ENCODE measurements at places on chromosomes 7 and 10.

- DNase-seq = no peak
These were observed 225.5 kb downstream of the DOCK4 start for GRCh38 chr7:111980725-111981124.

DNA sequence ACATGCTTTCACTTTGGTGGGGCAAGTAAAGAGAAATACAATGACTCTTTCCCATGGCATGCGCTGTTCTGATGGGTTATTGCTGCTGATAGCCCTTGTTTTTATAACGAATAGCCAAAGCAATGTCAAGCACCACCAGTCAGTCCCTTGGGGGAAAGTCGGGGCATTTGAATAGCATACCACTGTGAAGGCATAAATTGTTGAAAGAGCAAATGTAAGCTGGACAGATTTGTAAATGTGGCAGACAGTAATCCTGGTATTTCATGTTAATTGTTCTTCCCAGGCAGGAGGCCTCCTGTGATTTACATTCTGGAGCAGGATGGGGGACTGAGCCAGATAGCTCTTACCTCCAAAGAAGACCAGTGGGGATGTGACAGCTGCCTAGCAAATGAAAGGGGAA, 293.3 kb downstream of the ADRA2A start:
- DNase-seq = no peak

DNA sequence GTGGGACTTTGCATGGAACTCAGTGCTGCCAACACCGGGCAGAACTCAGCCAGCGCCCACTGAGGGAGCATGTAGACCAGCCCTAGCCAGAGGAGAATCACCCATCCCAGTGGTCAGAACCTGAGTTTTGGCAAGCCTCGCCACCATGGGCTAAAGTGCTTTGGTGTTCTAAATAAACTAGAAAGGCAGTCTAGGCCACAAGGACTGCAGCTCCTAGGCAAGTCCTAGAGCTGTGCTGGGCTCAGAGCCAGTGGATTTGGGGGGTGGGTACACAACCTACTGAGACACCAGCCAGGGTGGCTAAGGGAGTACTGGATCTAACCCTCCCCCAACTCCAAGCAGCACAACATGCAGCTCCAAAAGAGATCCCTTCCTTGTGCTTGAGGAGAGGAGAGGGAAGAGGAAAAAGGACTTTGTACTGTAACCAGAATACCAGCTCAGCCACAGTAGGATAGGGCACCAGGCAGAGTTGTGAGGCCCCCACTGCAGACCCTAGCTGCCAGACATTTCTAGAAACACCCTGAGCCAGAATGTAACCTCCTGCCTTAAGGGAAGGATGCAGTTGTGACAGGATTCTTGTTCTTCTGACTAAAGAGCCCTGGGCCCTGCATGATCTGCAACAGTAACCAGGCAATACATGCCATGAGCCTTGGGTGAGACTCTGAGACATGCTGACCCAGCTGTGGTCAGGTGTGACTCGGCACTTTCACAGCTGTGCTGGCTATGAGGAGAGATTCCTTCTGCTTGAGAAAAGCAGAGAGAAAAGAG, 24.4 kb downstream of the GSDME start:
- DNase-seq = no peak

GRCh38 chr10:35567951-35568350, 37.2 kb upstream of the GJD4 start:
- DNase-seq = no peak

- DNase-seq = no peak
These were observed 442.5 kb downstream of the SEMA3D start for GRCh38 chr7:84744385-84744784.

GRCh38 chr10:121710207-121710606, 112.0 kb upstream of the FGFR2 start:
- DNase-seq = no peak

GRCh38 chr10:62653254-62653653, 151.3 kb upstream of the ADO start:
- no peak for DNase-seq

- no peak for DNase-seq
These were observed 23.0 kb downstream of the EDRF1 start for GRCh38 chr10:125742465-125742864.

DNA sequence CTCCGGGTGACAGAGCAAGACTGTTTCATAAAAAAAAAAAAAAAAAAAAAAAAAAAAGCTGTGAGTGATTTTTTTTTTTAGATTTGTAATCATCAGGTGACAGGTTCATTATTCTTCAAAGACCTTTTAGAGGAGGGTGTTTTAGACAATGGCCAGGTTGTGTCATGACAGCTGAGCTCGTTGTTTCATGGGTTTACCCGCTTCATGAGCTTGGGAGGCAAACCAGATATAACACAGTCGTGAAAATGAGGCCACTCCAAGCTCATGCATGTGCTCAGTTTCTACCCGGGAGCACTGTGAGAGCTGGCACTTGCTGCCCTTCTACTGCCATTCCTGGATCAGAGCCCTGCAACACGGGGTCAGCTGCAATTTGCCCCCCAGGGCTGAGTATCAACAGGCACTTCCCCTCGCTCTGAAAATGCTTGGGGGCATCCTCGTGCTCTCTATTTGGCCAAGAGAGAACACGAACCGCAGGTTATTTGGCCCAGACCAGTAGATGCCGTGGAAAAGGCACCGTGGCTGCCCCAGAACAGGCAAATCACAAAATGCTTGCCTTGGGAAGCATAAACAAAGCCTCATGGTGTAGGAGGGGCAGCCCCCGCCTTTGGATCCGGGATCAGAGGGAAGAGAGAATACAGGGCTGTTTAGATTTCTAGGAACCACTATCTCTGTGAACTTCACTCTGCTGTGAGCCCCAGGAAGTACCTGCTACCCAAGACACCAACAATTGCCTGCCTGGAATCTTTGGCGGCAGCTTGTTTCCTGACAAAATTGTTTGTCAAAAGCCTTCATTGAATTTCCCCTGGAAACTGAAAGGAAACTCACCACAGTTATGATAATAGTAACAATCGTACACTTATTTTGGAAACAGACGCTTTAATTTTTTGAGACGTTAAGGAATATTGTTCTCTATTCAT, 371.0 kb downstream of the FRMD4A start:
- no peak for DNase-seq

GRCh38 chr10:111335826-111336225, 259.0 kb downstream of the ADRA2A start:
- no peak for DNase-seq

- DNase-seq = no peak
These were observed 909.7 kb upstream of the AUTS2 start for GRCh38 chr7:68688416-68689086.

DNA sequence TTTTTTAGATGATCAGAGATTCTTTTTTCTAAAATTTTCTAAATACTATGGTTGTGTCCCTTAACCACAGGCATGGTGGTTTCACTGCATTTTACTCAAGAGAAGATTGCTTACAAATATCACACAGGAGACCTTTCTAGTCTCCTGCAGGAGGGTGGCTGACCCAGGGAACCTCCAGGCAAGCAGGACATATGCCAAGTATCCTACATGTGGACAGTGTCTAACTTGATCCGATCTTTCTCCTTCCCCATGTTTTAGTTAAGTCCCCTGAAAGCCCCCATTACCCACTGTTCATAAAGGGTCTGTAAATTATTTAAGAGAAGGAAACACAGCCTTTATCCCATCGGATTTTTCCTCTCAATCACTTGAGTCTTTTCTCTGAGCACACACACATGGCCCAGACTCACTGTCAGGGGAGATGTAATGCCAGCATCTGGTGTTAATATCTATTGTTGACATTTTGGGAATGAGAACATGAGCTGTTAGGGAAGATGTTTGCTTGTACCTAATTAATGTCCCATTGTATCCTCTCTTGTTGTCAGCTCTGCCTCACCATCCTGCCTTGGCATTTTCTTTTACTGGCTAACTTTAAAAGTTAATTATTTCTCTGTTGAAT, 755.2 kb downstream of the AUTS2 start:
- DNase-seq = no peak

GRCh38 chr10:104574427-104574826, 66.7 kb upstream of the SORCS3 start:
- no peak for DNase-seq

GRCh38 chr10:22652988-22653481, 61.3 kb downstream of the PIP4K2A start:
- no peak for DNase-seq

DNA sequence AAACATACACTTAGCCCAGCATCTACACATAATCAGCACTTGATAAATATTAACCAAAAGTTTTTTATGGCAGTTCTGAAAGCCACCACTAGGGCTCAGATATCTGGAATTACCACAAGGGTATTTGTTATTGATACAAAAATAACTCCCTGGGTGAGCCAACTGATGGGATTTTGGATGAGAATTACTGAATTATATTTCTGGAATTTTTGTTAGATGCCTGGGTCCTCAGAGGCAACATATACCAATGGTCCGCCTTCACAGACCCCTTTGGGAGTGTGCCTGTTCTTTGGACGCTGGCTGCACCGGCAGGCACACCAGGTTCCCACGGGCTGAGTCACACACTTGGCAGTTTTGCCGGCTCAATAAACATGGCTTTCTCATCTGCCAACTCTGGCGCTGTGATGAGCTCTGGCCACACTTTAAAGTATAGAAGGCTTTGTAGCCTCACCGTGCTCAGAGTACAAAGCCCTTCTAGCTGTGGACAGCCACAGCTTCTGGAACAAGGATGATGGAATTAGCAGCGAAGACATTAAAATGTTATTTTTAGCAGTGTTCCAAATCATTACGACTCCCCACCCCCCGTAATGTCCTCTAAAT, 24.5 kb upstream of the EEPD1 start:
- peak; percentile 14 for DNase-seq

GRCh38 chr7:33774762-33775523, 130.4 kb upstream of the BMPER start:
- DNase-seq = no peak

DNA sequence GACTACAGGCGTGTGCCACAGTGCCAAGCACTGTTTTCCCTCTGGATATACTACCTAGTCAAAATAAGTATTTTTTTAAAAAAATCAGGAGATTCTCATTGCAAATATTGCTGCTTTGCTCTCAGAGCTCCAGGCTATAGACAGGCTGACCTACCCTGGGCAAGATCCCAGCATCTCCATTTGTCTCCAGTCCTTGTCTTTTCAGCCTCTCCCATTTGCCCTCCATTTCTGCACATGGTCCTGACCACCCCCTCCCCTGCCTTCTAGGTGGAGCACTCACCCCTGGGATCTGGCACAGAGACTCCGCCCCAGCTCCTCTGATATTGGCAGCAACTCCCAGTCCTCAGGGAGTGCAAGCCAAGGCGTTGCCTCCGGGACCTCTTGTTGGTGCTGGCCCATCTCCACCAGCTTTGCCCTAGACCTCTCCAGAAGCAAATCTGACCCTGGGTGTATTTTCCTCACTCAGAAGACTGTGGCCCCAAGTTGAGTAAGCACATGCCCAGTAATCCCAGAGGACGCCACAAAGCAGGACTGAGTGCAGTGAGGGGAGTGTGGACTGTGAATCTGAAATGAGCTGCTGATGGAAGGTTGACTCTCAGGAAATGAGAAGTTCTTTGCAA, 120.6 kb downstream of the MTPAP start:
- DNase-seq = no peak

- DNase-seq = no peak
These were observed 10.4 kb downstream of the CUL2 start for GRCh38 chr10:35079763-35080162.

DNA sequence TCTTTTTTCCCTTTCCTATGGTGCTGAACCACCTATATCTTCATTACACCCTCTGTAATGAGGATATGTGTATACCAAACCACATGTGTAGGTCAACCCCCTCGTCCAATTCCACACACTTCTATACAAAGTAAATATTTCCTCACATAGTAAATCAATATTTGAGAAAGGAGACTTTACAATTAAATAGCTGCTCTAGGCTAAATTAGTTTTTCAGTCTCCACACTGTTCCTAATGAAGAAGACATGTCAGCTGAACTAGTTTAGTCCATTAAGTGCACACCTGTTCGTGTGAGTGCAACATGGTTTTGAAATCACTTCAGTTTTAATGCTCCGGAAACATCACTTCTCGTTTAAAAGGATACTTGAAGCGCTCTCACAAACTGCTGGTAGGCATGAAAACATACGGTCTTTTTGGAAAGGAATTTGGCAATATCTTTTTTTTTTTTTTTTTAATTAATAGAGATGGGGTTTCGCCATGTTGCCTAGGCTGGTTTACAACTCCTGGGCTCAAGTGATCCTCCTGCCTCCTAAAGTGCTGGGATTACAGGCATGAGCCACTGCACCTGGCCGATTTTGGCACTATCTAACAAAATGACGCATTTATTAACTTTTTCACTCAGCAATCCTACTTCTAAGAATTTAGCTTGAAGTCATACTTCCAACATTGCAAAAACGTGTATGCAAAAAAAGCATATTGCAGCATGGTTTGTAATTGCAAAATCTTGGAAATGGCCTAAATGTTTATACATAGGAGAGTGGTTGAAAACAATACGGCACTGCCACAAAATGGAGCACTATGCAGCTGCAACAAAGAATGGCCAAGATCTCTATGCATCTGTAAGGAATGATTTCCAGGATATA, 2.1 kb upstream of the XRCC2 start:
- no peak for DNase-seq

GRCh38 chr10:62900829-62901571, 84.8 kb upstream of the EGR2 start:
- no peak for DNase-seq

- DNase-seq = no peak
These were observed 45.0 kb upstream of the PRR15 start for GRCh38 chr7:29518616-29519015.

DNA sequence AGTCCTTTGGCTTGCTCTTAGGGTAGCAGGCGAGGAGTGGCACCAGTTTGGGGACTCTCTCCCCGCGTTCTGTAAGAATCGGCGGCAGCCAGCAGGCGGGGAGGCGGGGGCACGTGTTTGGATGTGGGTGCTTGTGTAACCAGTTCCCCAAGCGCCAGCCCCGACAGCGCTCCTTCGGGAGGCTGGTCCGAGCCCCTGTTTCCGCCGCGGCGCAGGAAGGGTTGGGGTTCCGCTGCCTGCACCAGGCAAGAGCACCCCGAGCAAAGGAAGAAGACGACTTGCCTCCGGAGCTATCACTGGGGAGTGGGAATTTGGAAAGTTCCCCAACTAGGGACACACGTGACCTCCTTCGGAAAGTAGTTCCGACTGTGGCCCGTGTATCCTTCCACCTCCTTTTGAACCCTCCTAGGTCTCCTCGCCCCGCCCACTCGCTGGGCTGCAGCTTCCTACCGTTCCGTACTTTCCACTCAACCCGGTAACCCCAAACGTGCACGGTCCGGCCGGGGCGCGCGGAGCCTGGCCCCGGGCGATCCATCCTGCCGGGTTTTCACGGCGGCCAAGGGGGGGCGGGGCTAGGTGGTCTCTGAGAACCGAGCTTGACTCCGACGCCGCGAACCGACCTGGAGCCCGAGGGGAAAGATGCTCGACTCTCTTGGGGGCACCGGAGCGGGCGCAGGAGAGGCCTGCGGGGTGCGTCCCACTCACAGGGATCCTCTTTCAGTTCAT, 1.2 kb downstream of the KLLN start:
- DNase-seq = peak; percentile 93

GRCh38 chr7:139830292-139830691, 1.2 kb downstream of the TBXAS1 start:
- no peak for DNase-seq

DNA sequence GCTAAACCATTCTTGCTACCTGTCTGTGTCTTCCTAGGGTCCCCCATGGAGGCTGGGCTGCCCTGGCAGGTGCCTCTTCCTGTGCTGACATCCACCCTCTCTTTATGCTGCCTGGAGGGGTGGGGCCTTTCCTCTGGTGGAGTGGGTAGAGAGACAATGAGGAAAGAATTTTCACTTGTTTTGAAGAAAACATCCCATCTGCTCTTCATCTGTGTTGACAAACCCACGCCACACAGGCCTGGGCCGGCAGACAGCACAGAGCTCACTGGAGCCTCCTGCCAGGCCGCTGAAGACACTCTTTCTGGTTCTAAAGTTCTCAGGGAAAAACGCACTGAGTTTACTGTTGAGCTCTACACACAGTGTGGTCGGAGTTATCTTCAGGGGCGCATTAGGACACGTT, 328.2 kb downstream of the GLRX3 start:
- no peak for DNase-seq

Data from neural crest cell (in vitro differentiated cells).